GM12865 (cell line): ENCODE measurements at places on chromosomes 6 and 20.

GRCh38 chr20:40641202-40641601 lies 47.8 kb downstream of the MAFB start:
- no peak for DNase-seq

- no peak for DNase-seq
These were observed 2.4 kb downstream of the LRRN4 start for GRCh38 chr20:6051505-6051904.

DNA sequence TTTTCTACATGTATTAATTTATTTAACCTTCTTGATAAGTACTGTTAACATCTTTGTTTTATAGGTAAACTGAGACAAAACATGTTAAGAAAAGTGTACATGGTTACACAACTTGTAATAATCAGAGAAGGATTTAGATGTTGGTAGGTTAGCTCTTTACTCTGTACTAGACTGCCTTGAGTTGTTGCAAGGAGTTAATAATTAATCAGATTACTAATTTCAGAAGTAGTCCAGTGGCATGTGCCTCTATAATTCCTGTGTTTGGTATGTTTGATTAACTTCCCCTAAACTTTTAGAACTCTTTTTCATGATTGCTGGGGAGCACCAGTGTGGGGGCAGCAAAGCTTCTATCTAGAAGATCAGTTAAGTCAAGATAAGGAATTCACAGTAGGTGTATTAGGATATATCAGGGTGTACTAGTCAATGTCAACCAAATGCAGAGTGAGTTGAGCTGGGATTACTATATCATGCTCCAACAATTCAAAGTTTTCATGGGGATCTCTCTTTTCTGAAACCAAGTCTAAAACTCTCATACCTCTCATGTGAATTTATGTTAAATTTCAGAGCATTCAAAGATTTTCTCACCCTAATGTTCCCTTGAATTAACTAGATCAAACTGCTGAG lies 129.7 kb upstream of the AHI1 start:
- DNase-seq: no peak

DNA sequence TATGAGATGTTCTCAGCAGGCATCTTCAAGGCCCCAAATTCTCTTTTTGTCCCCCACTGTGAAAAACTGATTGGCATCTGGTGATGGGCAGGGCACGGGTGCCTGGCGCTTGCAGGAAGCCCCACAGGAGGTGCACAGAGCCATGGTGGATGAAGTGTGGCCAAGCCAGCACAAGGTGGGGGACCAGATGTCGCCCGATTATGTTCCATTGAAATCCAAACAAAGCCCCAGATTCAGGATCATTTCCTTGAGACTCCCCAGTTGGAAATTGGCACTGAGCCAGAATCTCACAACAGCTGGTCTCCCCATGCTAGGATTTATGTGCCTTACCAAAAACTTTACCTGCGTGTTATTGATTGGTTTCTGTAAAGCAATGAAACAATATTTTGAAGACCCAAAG lies 186.1 kb downstream of the ADAT2 start:
- DNase-seq: no peak

GRCh38 chr6:5525209-5525608 lies 263.9 kb downstream of the FARS2 start:
- no peak for DNase-seq

- peak; percentile 73 for DNase-seq
These were observed 24.3 kb downstream of the RBL1 start for GRCh38 chr20:37071481-37071911.

- DNase-seq: no peak
These were observed 29.4 kb downstream of the TNXB start for GRCh38 chr6:32079566-32080290.

DNA sequence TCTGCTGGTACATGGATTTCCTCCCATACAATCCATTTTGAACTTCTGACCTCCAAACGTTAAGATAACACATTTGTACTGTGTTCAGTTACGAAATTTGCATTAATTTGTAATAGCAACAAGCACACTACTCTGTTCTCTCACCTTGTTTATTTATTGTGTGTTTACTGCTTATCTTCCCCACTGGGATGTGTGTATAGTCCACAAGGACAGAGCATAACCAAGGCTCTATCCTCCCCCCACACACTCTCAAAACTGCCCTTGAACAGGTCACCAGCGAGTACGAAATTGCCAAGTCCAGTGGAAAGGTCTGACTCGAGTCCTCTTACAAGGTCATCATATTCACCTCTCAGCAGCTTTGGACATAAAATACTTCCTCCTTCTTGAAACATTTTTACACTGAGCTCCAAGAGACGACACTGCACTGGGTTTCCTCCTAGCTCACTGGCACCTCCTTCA lies 18.6 kb downstream of the ADTRP start:
- DNase-seq: no peak

DNA sequence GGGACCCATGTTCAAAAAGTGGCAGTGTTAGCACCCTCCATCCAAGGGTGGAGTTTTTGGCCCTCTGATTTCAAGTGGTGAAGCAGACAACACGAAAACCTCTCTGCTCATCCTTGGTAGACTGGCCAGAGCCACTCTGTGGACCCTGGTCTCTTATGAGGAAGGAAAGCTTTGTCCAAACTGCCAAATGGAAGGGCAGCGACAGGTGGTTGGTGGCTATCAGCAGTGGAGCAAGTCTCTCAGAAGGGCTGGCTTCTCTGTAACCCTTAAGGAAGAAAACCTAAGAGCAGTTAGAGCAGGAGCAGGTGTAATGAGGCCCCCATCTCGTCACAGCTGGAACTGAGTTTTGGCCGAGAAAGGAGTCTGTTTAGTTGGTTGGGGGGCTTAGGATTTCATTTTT lies 155.8 kb downstream of the SLC16A10 start:
- DNase-seq: no peak

GRCh38 chr6:166304106-166304505 lies 4.1 kb downstream of the PRR18 start:
- DNase-seq: no peak

DNA sequence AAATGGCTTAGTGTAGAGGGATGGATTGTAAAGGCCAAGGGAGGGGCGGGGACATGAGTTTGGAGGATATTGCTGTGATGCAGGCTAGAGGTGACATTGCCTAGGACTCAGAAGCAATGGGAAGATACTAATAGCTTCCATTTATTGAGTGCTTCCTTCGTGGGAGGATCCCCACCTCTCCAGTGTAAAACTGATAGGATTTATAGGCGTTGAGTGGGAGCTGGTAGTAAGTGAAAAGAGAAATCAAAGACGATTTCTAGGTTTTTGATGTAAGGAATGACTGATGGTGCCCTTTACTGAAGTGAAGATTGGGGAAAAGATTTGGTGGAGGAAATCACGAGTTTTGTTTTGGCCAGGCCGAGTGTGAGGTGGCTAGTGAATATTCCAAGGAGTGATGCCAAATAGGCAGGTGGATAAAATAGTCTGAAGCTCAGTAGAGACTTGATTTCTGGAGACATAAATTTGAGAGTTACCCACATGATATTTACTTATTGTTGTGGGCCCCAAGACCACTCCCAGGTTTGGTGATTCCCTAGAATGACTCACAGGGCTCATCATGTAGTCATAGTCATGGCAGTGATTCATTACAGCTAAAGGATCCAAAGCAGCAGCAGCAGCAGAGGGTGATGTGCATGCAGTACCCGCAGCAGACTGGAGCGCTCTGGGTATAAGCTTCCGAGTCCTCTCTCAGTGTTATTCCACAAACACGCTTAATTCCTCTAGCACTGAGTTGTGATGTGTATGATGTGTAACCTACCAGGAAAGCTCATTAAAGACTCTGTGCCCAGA lies 10.2 kb downstream of the RPRD1B start:
- DNase-seq: no peak

DNA sequence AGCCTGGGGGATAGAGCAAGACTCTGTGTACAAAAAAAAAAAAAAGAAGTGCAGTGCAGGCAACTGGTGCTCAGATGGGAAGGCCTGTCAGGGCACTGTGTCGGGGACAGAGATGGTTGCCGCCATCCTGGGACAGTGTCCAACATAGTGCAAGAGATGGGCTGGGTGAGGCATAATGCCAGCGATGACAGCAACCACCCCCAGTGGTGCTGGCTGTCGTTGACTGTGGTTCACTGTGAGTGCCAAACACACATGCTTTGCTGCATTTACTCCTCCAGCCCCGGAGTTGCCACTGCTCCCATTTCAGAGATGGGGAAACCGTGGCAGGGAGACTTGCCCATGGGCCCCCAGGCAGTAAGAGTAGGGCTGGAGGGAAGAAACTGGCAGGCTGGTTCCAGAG lies 5.2 kb upstream of the C20orf203 start:
- no peak for DNase-seq
